ENCODE measurements at places on chromosomes 5 and 9. TPM values are rescaled to one million over a fixed set of nuclear protein-coding genes. Genes with fewer than 3 reads are reported as not detected.

Gene SYK
- total RNA-seq: 13.0 TPM

DNA sequence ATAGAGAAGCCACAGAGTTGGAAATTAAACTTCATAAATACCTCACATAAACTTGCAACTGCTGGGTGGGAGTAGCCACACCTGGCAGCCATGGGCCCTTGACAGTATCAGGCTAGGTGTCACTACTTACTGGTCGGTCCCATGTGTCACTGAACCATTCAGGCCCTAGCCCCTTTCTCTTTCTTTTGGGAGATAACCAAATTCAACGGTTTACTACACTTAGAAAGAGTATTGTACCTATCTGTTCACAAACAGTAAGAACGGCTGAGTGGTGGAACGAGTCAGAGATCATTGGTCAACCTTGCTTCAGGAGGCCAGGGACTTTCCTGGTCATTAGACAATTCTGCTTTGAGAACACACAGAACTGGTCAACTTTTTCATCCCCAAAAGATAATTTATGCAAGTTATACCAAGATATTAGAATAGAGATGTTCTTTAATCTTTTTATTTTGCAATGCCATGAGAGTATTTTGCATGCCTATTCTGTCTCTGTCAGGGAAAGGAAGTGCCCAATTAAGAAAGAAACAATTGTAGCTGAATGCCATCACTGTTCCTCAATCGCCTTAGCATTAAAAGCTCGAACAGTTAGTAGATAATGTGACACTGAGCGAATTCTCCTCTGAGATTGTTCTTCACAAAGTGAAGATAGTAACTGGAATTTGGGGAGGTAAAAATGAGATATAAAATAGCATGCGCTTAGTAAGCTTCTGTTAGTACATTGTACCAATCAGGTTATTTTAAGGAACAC, 50.9 kb downstream of the GOLPH3 start:
- H3K27me3 ChIP-seq: no peaks in the 10 kb centered on the region
- no peak overlapping the region for H3K27ac ChIP-seq
- no peak overlapping the region for H3K4me3 ChIP-seq
- H3K4me1 ChIP-seq: peaks cover 5% of the 10 kb centered on the region

DNA sequence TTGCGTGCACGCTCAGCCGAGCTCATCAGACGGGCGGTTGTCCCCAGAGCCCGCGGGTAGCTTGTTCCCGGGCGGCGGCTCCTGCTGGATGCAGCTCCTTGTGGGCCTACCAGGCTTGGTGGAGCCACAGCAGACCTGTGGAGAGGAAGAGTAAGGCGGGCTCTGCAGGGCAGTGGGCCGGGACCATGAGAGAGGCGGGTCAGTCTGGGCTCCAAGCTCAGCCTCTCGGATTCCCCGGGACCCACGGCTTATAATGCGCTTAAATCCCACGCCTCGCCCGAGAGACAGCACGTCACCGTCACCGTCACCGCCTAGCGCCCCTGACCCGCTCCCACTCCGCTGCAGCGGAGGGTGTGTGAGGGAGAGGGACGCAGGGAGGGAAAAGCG, 1.9 kb upstream of the ANKRD18A start:
- peaks cover 4% of the 10 kb centered on the region for H3K4me1 ChIP-seq
- peak overlapping the region; percentile 81 for H3K4me3 ChIP-seq
- no peak overlapping the region for H3K27ac ChIP-seq
- H3K27me3 ChIP-seq: peaks cover 71% of the 10 kb centered on the region

- H3K27ac ChIP-seq: no peak overlapping the region
- DNase-seq: no peak
- peak overlapping the region; percentile 1 for H3K4me3 ChIP-seq
- no peaks in the 10 kb centered on the region for H3K36me3 ChIP-seq
Observed at GRCh38 chr5:3122985-3123762, 371.7 kb upstream of the IRX2 start.

- DNase-seq: no peak
- peaks cover 29% of the 10 kb centered on the region for H3K4me1 ChIP-seq
- no peaks in the 10 kb centered on the region for H3K27me3 ChIP-seq
- H3K36me3 ChIP-seq: peaks cover 6% of the 10 kb centered on the region
- H3K27ac ChIP-seq: no peak overlapping the region
Observed at GRCh38 chr9:77848897-77849296, 182.7 kb downstream of the GNAQ start.

DNA sequence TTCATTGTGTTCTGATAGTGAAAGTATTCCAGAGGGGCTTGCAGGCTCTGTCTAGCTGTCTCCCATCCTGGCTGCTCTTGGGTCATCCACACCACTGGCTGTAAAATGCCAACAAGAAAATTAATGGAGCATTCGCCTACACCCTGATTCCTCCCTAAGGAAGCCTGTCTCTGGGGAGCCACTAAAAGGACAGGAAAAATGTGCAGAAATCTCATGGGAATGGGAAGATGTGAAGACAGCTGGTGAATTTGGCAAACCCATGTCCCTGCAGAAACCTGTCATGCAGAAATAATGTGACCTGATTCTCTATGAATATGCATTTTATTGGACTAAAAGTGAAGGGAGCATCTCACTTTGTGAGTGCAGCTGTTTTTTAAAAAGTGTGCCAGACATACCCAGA, 265.6 kb downstream of the TUSC1 start:
- no peaks in the 10 kb centered on the region for H3K36me3 ChIP-seq
- no peak overlapping the region for H3K27ac ChIP-seq
- H3K4me3 ChIP-seq: no peak overlapping the region
- no peaks in the 10 kb centered on the region for H3K27me3 ChIP-seq

DNA sequence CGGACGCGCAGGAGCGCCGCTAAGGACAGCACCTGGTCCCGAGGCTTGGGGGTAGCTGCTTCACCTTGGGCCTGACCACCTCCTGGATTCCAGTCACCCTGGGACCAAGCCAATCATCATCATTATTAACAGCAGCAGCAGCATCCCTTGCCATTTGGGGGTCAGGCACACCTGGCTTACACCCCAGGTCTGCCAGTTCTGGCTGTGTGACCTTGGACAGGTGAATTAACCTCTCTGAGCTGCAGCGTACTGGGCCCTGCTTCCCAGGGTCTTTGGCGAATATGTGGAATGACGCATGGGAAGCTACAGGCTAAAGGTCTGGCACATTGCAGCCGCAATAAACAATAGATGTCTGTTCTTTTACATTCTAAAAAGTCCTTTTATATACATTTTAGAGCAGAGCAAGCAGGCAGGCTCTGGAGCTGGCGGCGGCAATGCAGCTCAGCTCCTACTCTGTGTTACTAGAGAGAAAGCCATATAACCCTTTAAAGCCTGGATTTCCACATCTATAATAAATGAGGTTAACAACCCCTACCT, 97.8 kb upstream of the CPLX2 start:
- H3K4me3 ChIP-seq: no peak overlapping the region
- no peaks in the 10 kb centered on the region for H3K36me3 ChIP-seq
- H3K4me1 ChIP-seq: no peaks in the 10 kb centered on the region
- no peak for DNase-seq

- peaks cover 7% of the 10 kb centered on the region for H3K4me1 ChIP-seq
- no peak overlapping the region for H3K27ac ChIP-seq
- no peaks in the 10 kb centered on the region for H3K36me3 ChIP-seq
- no peaks in the 10 kb centered on the region for H3K27me3 ChIP-seq
- no peak for DNase-seq
Observed at GRCh38 chr5:92990771-92991170, 590.2 kb downstream of the NR2F1-AS1 start.

- H3K4me3 ChIP-seq: no peak overlapping the region
- H3K27ac ChIP-seq: no peak overlapping the region
- DNase-seq: no peak
- H3K27me3 ChIP-seq: no peaks in the 10 kb centered on the region
Observed at GRCh38 chr5:57895766-57896165, 413.2 kb upstream of the ACTBL2 start.

- no peaks in the 10 kb centered on the region for H3K27me3 ChIP-seq
- no peak overlapping the region for H3K4me3 ChIP-seq
- H3K4me1 ChIP-seq: no peaks in the 10 kb centered on the region
- H3K36me3 ChIP-seq: no peaks in the 10 kb centered on the region
Observed at GRCh38 chr9:76245518-76245917, 148.7 kb downstream of the RFK start.

Gene SHISAL2B
- 0.63 TPM for total RNA-seq

Gene C9orf43
- total RNA-seq: 0.88 TPM

Gene OR1K1
- not detected for total RNA-seq

DNA sequence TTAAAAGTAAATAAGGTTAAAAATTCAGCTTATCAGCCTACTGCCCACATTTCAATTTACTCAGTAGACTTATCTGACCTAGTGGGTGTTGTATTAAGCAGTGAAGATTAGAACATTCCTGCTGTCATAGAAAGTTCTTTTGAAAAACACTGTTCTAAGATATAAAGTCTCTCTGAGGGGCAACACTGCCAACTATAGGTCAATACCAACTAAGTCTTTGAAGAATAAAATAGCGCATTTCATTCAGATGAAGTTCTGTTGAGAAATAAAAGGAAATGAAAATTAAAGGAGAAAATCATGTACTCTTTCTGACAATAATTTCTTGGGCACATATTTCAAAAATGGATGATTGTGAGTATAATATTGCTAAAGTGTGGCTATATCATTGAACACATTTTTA, 86.8 kb downstream of the PTPRD start:
- H3K27ac ChIP-seq: no peak overlapping the region
- no peak overlapping the region for H3K4me3 ChIP-seq
- no peak for DNase-seq
- no peaks in the 10 kb centered on the region for H3K36me3 ChIP-seq
- no peaks in the 10 kb centered on the region for H3K27me3 ChIP-seq

All from type B pancreatic cell (in vitro differentiated cells).